EL (cell line): ENCODE measurements at places on chromosomes 1 and 21.

GRCh38 chr21:44723177-44724131 lies 12.1 kb upstream of the TSPEAR start:
- no peak for DNase-seq

GRCh38 chr1:204602111-204602579 lies 83.4 kb downstream of the LRRN2 start:
- no peak for DNase-seq

DNA sequence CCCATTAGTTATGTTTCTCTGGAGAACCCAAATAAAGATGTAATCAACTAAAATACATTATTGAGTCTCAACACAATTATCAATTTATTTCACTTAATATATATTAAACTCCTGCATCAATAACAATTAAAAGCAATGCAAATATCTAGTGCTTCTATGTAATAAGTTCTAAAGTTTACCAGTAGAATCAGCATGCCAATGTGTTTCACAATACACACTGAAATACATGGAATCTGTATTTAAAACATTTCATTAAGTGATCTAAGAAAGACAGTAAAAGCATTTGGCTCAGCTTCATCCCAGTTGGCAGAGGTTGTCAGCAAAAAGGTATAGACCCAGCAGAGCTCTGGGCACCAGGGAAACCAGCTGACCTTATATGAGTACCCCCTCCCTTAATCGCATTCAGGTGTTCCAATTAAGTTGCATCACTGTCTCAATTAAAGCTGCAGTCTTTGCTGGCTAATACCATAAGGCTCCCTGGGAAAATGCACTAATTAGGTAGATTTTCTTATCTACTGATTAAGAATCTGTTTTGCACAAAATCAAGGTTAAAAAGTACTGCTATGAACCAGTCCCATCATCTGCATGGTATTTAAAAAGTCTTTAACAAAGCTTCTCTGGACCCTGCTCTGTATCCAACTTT lies 63.1 kb downstream of the NIBAN1 start:
- no peak for DNase-seq

- DNase-seq: no peak
Measured at GRCh38 chr1:158204458-158204827, 23.7 kb downstream of the CD1D start.

DNA sequence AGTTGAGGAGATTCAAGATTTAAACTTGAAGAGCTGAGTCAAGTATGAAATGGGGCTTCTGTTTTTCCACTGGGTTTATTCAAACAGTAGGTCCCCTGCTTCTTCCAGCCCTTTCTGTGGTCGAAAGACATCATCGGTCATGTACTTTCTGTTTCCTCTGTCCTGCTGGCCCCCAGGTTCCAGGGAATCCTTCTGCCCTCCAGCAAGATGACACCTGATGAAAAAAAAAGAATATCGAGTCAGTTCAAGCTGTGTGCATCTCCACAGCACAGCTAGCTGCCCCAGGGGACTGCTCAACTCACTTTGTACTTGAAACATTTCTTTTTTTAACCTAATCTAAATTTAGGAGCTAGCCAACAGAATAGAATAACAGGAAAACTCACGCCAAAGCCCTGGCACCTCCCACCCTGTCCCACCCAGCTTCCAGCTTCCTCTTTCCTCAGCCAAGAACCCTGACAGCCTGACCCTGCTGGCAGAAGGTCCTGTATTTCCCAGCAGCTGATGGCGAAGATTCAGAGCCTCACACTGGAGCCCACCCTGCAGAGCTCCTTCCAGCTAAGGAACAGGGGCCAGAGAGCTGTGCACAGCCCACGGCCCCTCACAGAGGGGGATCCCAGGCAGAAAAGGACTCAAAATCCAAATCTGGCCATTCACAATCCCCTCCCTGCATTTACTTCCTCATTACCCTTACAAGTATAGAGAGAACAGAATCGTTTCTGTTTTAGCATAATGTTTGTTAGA lies 176.5 kb downstream of the PSMG1 start:
- no peak for DNase-seq

GRCh38 chr21:15604413-15604812 lies 125.4 kb upstream of the USP25 start:
- peak; percentile 83 for DNase-seq

DNA sequence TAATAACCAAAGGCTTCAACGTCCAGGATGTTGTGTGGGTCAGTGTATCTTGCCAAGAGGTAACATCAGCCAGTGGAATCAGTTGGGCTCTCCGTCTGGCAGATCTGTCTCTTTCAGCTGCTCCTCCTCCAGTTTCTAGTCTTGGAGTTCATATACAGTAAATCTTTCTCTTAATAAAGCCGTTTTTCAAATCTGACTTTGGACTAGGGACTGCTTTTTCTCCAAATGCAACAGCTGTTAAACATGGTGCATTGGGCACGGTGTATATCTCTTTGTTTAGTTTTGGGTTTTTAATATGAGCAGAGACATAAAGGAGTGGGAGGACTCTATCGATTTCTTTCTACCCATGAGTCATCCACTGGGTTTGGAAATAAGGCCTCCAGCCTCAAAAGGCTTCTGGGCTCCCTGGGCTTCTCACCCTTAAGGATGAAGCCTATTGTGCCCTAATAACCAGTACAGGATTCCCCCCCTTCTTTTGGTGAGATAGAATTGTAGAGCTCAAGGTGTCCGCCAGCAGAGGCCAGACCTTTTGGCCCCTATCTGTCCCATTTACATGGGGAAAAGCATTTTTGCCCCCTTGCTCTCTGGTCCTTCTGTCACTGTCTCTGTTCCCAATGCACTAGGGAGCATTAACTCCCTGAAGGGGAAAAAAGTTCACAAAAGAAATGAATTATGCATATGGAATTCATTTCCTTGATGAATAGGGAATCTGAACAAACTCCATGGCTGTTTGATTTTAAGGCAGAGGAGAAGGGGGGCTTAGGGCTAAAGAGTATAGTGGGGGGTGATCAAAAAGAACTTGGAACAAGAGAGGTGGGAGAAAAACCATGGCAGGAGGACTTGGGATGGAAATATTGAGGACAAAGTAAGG lies 86.0 kb downstream of the PBX1 start:
- peak; percentile 31 for DNase-seq

- DNase-seq: no peak
Measured at GRCh38 chr21:31317688-31318087, 26.4 kb downstream of the TIAM1 start.

DNA sequence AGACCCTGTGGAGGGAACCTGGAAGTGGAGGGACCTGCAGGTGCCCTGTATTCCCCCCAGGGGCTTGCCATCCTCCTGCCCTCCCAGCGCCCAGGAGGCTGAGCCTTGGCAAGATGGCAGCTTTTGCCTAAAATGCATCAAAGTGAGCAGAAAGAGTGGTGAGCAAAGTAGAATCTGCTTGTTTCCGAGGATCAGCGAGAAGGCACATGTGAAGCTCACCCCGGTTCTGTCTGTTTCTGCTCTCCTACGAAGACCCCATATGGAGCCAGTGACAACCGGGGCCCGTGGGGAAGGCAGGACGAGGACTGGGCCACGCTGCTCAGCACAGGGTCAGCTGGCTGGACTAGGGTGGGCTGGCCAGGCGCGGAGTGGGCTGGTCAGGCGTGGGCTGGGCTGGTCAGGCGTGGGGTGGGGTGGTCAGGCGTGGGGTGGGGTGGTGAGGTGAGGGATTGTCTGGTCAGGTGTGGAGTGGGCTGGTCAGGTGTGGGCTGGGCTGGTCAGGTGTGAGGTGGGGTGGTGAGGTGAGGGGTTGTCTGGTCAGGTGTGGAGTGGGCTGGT lies 5.2 kb upstream of the FNDC10 start:
- no peak for DNase-seq

GRCh38 chr1:161890574-161890973 lies 124.5 kb downstream of the ATF6 start:
- no peak for DNase-seq

DNA sequence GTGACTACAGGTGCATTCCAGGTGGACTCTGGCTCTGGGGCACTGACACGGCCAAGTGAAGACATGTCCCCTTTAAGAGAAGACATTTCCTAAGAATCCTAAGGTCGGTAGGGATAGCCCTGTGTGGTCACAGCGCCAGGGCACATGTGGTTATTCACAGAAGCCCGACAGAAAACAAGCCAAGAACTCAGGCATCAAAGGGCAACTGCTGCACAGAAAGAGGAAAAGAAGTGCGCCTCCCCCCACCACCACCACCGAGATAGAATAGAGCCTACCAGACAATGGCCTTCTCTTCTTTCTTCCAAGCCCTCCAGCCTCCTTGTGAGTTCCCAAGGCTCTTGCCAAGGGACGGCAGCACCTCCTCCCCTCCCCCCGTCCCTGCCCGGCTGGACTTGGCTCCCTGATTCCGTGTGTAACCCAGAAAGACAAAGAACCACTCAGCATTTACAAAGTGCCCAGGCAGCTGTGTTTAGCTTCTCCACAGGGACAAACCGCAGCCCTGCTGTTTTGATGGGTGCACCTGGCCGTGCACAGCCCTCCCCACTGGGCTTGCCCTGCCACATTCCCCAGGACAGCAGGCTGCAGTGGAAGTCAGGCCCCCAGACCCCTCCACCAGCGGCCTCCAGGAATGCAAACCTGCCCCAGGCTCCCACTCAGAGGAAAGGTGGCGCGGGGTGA lies 30.2 kb downstream of the TMPRSS2 start:
- no peak for DNase-seq

DNA sequence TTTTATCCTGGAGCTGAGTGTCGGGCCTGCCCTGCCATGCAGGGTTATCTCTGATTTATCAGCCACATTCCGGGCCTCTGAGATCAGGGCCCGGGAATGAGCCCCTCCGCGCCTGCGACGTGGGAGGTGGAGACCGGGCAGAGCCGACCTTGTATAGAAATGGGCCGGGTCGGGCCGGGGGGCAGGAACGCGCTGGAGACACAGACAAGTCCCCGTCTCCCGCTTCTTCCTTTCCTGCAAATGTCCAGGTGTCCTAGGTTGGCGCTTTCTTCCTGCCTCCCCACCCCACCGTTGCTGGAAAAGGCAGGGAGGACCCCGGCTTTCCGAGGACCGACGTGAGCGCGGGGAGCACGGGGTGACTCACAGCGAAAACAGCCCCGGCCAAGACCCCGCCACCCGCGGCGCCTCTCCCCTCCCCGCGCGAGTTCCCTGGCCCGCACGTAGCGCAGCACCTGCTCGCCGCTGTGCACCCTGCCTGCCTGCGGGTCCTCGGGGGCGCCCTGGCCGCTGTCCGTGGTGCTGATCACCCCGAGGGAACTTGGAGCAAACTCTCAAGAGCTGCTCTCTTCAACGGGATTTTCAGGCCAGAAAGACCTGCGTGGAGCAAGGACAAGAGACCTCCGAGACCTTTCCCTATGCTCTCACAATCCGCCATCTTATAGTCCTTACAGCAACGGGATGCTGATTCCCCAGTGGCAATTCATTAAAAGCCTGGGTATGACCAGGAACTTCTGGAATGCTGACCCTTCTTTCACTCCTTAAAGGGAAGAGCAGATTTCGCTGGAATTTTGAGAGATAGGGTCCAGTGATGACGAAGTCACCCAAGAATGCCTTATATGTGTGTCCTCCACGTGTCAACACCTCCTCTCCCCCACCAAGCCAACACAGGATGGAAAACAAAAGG lies 475 bp upstream of the NPPB start:
- peak; percentile 74 for DNase-seq

GRCh38 chr1:248914796-248915381 lies 8.9 kb downstream of the PGBD2 start:
- no peak for DNase-seq
